ENCODE measurements at places on chromosomes 2 and 18. TPM values are rescaled to one million over a fixed set of nuclear protein-coding genes. Genes with fewer than 3 reads are reported as not detected.

The DNAJC5G gene
- total RNA-seq, result not detected

The MERTK gene
- 27.0 TPM for total RNA-seq

The PKDCC gene
- total RNA-seq, result 339 TPM

The SUPT7L gene
- total RNA-seq, result 43.3 TPM

The CFAP210 gene
- 0.12 TPM for total RNA-seq

The LIPG gene
- total RNA-seq, result 75.2 TPM

The LCT gene
- total RNA-seq, result 3.2 TPM

The ST6GAL2 gene
- 14.4 TPM for total RNA-seq

The RAX gene
- total RNA-seq, result not detected

The POTEC gene
- not detected for total RNA-seq

The QPCT gene
- 2.0 TPM for total RNA-seq

The SERPINB10 gene
- total RNA-seq, result 0.93 TPM

The GNLY gene
- total RNA-seq, result not detected

The TSN gene
- total RNA-seq, result 63.2 TPM

The IL36RN gene
- total RNA-seq, result 0.63 TPM

The ANKRD62 gene
- not detected for total RNA-seq

The ACKR3 gene
- 47.1 TPM for total RNA-seq

The DHRS9 gene
- 1.1 TPM for total RNA-seq

The UGT1A10 gene
- total RNA-seq, result not detected

The TIGD1 gene
- 9.1 TPM for total RNA-seq

The TUBA3E gene
- 18.5 TPM for total RNA-seq

The UCN gene
- total RNA-seq, result 2.9 TPM

The IER3IP1 gene
- 32.6 TPM for total RNA-seq

The BCL2 gene
- 9.1 TPM for total RNA-seq

The SLC35F5 gene
- total RNA-seq, result 132 TPM

The NOSTRIN gene
- 19.1 TPM for total RNA-seq

The SIX3 gene
- not detected for total RNA-seq

The TOGARAM2 gene
- 0.47 TPM for total RNA-seq

The CACNB4 gene
- 4.0 TPM for total RNA-seq

The ALPI gene
- total RNA-seq, result 3.9 TPM

The SLC30A3 gene
- total RNA-seq, result not detected

The SGPP2 gene
- total RNA-seq, result 1.8 TPM

The TRIB2 gene
- 27.2 TPM for total RNA-seq

The ZNF236 gene
- total RNA-seq, result 8.2 TPM

The BUB1 gene
- 9.4 TPM for total RNA-seq

The PLCD4 gene
- total RNA-seq, result 0.52 TPM

The GTF2A1L gene
- total RNA-seq, result 4.1 TPM

The SLC14A1 gene
- total RNA-seq, result 0.88 TPM

The RMDN2 gene
- 16.5 TPM for total RNA-seq

The MRO gene
- total RNA-seq, result 3.1 TPM

The LHCGR gene
- not detected for total RNA-seq

The PSMA8 gene
- not detected for total RNA-seq

The ASAP2 gene
- 17.1 TPM for total RNA-seq

The CYB5A gene
- 259 TPM for total RNA-seq

The KCTD1 gene
- total RNA-seq, result 12.0 TPM

The ARMC9 gene
- total RNA-seq, result 22.5 TPM

The TMEM200C gene
- total RNA-seq, result 3.1 TPM

The PRKRA gene
- total RNA-seq, result 53.0 TPM

The OXER1 gene
- total RNA-seq, result 5.1 TPM

The ECEL1 gene
- 1.0 TPM for total RNA-seq

The PAIP2B gene
- total RNA-seq, result 4.8 TPM

The MYOM1 gene
- 1.6 TPM for total RNA-seq

The ASXL2 gene
- total RNA-seq, result 13.3 TPM

The VIL1 gene
- 261 TPM for total RNA-seq

The CIDEA gene
- not detected for total RNA-seq

The IL18RAP gene
- 0.80 TPM for total RNA-seq

Measured in hepatocyte (in vitro differentiated cells).